ENCODE measurements at places on chromosomes 1 and 21.

DNA sequence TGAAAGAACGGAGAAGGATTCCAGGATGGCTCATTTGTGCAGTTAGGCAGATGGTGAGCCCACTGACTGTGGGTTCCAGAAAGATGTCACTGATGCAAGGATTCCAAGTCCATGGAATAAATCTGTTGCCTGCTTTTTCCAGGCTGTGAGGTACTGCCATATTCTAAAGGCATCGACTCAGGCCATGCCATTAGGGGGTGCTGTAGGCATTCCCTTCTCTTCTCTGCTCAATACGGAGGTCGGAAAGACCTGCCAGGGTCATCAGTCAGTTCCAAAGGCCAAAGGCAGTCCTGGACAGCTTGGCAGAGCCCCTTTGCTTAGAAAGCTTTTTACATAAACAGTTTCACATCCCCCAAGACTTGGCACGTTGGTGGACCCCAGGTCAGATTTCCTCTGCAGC, 31.7 kb upstream of the TMEM125 start:
- DNase-seq: no peak

GRCh38 chr1:47621977-47622376, 184.1 kb downstream of the FOXD2 start:
- DNase-seq: no peak

DNA sequence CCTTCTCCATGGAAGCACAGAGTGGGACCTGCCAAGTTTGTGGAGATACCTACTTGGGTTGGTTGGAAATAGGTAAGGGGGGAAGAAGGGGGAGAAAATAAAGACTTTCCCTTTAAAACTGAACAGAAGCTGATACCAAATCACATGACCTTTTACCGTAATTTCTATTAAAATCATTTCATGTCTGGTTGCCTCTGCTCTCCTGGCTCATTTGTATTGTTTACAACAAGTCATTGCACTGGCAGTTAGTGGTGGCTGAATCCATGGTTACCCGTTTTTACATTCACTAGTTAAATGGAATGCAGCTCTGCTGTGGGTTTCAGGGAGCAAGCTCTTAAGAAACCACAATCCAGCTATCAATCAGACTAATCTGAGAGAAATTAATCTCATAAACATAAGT, 353.7 kb upstream of the ESRRG start:
- no peak for DNase-seq

GRCh38 chr1:182118851-182119250, 57.3 kb upstream of the ZNF648 start:
- DNase-seq: no peak

- DNase-seq: no peak
These were observed 5.9 kb upstream of the NUF2 start for GRCh38 chr1:163315773-163316374.

GRCh38 chr1:161177112-161177935, at the start of gene B4GALT3:
TSS of gene B4GALT3 (minus strand) at chr1:161177507. CDS start at chr1:161176060, 1,447 bp downstream.
- DNase-seq: peak; percentile 75

DNA sequence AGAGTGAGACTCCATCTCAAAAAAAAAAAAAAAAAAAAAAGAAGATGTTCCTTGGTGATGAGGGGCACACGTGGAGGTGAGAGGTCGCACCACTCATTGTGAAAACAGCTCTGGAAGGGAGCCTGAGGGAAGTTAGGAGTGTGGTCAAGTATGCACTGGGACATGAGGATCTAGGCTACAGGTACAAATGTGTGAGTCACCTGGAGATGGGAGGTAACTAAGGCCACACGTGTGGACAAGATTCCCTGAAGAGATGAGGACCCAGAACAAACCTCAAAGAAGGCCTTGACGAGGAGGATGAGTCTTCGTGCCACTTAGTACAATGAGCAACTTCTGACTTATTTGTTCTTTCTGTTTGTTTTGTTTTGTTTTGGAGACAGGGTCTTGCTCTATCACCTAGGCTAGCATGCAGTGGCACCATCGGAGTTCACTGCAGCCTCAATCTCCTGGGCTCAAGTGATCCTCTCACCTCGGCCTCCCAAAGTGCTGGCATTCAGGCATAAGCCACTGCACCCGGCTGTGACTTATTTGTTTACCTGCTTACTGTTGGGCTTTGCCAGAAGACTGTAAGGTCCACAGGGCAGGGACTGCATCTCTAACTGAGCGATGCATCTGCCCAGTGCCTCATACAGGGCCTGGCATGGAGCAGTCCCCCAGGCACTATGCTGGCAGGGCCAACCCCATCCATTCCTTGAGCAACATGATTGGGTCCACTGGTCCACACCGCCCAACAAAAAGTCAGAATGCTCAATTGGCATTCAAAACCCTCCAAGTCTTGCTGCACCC, 6.4 kb downstream of the ASAP3 start:
- DNase-seq: no peak

- no peak for DNase-seq
These were observed 178.0 kb downstream of the MATN1 start for GRCh38 chr1:30545365-30545764.

GRCh38 chr1:181205901-181206300, 117.4 kb downstream of the IER5 start:
- DNase-seq: no peak

- DNase-seq: no peak
These were observed 1212.3 kb upstream of the NCAM2 start for GRCh38 chr21:19785941-19786340.

DNA sequence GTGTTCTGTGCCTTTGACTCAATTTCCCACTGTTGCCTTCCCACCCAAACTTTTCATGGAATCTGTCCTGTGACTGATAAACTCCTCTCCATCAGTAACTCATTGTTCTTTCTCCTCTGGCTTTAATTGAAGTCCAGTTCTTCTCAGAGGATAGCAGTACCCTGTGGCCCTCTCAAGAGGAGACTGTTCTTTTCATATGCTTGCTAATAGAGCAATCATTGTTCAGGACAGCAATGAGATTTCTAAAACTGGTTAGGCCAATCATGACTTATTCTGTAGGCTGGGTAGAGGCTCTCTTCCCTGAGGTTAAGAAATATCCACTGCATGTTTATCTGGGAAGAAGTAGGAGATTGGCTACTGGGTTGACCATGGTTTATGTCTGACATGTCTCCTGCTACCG, 98.8 kb downstream of the CHD1L start:
- no peak for DNase-seq

DNA sequence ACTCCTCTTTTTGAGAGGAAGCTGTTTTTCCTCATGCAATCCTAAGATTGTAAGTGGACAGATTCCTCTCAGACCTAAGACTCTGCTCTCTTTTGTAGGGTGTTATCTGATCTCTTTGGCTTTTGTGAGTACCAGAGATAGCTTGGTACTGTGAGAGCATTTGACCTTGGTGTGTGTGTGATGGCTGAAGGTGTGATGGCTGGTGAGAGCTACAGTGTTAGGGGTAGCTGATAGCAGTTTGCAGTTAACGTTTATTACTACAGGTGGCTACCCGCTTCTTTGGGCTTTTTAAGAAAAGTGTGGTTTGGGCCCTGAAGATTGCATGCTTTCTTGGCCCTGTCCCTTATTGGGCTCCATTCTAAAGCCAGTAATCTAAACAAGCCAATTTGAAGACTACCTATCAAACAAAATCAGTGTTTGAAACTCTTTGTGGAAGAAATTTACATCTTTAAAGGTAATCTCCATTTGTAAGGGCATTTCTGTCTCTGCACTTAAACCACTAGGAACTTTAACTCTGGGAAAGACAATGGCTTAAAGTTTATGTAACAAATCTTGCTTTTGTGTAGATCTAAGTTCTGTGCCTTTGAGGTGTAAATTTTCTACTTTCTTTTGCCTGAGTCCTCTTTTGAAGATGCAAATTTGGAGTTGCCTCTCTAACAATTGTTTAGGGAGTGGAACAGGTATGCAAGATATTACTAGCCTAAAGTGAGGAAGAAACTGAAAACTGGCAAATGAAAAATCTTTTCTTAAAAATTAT, 85.3 kb upstream of the SERBP1 start:
- no peak for DNase-seq

- no peak for DNase-seq
These were observed 97.8 kb downstream of the DTL start for GRCh38 chr1:212133319-212133718.

GRCh38 chr1:233738850-233739249, 124.9 kb downstream of the KCNK1 start:
- DNase-seq: no peak

DNA sequence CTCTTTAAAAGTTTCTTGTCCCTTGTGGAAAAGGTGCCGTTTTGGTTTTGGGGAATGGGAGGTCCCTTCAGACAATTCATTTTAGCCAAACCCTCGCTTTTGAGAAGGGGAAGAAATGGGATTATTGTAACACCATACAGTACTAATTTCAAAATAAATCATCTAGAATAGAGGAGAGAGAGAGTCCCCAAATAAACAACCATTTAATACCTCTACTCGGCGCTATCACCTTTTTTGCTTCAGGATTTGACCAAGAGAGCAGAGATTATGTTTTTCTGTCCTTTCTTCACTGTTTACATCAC, 770 bp upstream of the RC3H1 start:
- DNase-seq: no peak

DNA sequence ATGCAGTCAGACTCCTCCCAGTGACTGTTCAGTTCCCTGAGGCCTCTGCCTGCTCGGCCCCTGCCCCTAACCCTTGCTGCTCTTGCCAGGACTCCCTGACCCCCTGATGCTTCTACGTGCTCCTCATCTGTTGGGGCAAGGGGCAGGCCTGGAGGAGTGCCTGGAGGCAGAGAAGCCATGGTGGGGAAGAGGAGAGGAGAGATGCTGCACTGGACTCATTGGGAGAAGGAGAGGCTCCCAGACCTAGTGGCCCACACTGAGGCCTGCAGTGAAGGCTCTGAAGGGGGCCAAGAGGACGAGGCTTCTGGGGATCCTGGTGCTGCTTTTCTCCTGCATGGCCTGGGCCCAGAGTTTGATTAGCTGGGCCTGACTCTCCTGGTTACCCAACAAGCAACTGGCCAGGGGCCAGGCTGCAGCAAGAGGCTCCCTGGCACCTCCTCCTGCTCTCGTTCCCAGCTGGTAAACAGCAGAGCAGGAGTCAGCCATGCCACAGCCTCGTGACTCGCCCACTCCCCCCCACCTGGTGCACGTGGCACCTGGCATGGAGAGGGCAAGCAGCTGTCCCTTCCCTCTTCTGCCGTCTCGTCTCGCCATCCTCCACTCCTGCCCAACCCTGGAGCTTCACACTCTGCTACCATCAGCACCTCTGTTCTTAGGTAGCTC, 847 bp upstream of the RORC start:
- no peak for DNase-seq

- DNase-seq: peak; percentile 60
These were observed 9.1 kb upstream of the IFI16 start for GRCh38 chr1:159000625-159001024.

GRCh38 chr1:113859478-113860175, 11.9 kb downstream of the PTPN22 start:
- no peak for DNase-seq

DNA sequence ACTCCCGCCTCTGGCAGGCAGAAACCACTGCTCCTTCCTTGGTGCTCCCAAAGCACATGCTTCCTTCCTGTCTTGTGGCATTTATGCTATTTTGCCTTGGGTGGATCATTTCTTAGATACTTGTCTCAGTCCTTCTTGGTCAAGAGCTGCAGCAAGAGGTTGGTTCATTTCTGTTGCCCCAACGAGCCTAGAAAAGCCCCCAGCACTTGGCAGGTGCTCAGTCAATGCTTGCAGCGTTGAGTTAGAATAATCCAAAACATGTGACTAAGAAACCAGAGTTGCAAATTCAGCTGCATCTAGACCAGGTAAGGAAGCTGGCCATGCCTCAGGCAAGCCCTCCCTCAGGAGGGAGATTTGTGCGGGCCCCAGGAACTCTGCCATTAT, 42.4 kb upstream of the TENT5C start:
- no peak for DNase-seq

All from T1000 (cell line).